NCI-H187 treated with DMSO at 0.1 percent for 48 hours (cell line): ENCODE measurements at places on chromosomes 2 and 18.

GRCh38 chr2:63743170-63743981, 98.3 kb upstream of the UGP2 start:
- DNase-seq: no peak

- no peak for DNase-seq
These were observed 176.8 kb upstream of the GLI2 start for GRCh38 chr2:120558847-120559246.

DNA sequence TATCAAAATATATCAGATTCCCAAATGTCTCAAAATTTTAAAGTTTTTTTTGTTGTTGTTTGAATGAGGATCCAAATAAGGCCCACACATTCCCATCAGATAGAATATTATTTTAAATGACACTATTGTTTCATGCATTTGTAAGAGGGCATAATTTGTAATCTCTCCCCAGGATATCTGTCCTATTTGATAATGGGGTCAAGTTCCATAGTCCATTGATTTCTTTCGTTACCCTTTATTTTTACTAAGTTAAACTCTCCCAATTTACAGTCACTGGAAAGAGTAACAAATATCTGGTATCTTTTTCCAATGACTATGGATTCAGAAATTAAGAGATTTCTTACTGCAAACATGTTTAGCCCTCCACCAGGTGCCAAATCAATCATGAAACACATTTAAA, 32.4 kb downstream of the INO80C start:
- no peak for DNase-seq

GRCh38 chr2:216554286-216554685, 55.6 kb downstream of the RPL37A start:
- DNase-seq: no peak

DNA sequence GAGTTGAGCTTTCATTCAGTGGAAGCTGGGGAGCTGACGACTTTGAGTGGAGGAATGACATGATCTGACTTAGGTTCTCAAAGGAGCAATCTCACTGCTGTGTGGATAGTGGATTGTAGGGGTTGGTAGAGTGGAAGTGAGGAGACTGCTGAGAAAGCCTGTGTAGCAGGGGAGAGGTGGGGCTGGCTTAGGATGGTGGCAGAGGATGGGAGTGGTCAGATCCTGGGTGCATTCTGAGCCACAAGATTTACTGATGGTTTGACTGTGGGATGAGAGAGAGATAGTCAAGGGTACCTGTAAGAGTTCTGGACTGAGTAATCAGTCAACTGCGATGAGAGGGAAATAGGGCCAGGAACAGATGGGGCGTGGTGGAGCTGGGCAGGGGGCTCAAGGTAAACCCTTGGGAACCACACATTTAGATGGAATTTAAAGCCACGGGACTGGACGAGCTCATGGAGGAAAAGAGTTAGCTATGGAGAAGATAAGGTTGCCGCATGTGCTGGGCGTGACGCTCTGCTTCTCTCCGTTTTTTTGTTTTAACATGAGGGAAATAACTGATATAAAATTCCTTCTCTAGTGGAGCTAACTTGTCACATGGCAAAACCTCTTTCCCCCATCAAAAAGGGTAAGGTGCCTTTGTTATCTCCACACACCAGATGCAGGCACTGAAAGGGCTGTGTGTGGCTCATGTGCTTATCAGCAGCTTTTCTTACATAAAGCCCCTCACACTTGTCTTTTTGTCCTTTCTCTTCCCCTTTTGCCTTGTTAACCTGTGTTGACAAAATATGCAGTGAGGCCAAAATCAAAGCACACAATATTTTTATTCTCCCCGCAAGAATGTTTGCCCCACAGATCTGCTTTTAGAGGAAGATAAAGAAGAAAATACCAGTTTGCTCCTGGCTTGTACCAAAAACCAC, 379.8 kb downstream of the TSN start:
- DNase-seq: no peak

DNA sequence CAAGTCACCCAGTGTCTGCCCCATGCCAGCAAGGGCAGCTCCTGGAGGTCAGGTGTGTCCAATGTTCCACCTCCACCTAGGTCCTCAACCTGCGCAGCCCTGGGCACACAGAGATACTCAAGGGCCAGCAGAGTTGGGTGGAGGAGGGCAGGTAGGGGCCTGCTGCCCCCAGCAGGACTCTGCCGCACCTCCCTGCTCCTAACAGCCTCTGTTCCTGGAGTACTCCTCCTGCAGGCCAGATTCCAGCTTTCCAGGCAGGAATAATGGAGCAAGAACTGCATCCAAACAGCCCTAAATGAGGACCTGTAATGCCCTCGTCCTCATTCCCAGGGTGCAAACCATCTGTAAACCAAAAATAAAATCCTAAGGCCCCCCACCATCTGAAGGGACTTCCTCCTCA, 44.4 kb upstream of the ACAA2 start:
- DNase-seq: no peak

DNA sequence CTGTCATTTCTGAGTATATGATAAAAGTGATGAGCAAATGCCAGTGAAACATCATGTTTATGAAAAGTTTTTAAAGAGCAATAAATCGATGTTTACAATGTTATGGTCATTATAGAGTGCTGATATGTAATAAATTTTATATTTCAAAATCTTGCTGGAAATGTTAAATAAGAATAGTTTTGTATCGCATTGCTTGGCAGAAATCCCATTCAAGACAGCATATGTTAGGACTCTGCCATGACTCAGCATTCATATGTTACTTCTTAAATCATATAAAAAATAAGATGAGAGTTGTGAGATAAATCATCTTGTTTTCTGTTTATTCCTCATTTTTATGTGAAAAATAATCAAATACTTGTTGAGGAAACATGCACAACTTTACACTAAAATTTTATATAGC, 949.9 kb upstream of the NRXN1 start:
- DNase-seq: no peak

DNA sequence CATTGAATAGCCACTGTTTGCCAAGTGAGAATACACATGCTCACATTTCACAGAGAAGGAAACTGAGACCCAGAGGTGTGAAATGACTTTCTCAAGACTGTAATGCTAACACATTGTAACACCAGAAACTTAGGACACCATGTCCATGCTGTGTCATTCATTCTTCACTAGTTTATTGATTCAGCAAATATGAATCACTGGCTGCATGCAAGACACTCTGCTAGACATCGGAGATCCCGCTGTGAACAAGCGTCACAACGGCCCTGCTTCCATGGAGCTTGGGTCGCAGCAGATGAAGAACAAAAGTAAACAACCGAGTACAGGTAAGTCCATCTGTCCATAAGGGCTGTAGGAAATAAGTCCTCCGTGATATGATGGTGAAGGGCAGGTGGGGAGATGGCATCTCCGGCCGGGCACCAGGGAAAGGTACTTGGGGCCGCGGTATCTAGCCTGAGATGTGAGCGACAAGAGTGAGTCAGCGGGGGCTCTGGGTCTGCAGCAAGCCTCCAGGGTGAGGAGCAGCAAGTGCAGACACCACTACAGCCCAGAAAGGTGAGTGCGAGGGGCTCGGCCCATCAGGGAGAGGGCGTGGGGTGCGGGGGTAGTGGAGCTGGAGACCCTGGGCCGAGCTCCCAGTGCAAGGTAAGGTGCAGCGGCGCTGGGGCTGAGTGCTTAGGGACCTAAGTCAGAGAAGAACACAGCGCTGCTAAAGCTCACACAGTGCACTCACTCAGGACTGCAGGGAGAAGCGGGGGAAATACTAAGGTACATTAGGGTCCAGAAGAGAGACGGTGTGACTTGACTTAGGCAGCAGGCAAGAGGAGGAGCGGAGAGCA, 391.2 kb downstream of the FBXO15 start:
- no peak for DNase-seq

DNA sequence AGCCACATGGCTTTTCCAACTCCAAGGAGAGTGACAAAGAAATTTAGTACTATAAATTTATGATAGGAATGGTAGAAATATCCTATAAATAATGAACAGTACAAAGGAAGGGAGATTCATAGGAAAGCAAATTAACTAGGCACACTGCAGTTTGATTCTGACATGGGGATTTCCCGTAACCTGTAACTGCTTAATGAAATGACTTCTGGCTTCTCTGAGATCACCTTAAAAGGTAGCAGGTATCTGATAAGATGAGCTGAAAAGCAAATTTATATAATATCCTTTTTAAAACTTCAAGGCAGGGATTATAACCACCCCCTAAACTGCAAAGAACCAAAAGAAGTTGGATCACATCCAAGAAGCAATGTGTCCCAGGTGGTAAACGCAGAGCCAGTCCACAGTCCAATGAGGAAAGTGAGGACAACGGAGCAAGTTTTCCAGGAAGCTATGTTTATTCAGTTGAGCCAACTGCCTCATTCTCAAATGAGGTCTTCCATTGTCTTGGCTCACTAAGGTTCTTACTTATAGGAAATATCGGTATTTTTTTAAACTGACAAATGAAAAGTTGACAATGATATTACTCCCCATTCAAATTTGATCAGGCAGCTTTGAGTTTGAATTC, 43.0 kb downstream of the WIPF1 start:
- DNase-seq: no peak
